IMR-90 (cell line): ENCODE measurements at places on chromosomes 16 and 17.

DNA sequence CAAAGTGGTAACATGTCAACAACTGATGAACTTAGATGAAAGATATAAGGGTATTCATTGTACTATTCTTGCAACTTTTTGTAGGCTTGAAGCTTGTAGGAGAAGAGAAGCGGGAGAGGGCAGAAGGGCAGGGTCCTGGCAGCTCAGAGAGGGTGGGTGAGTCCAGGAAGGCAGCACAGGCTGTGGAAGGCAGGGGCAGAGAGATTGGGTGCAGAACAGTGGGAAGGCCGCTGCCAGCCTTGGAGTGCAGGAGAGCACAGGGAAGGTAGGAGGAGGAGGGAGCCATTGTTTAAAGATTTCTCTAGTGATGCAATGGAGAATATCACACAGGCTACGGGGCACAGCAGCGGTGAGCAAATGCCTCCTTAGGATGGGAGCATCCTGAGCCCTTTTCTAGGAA is 104.3 kb downstream of the N4BP1 start:
- no peak for DNase-seq

DNA sequence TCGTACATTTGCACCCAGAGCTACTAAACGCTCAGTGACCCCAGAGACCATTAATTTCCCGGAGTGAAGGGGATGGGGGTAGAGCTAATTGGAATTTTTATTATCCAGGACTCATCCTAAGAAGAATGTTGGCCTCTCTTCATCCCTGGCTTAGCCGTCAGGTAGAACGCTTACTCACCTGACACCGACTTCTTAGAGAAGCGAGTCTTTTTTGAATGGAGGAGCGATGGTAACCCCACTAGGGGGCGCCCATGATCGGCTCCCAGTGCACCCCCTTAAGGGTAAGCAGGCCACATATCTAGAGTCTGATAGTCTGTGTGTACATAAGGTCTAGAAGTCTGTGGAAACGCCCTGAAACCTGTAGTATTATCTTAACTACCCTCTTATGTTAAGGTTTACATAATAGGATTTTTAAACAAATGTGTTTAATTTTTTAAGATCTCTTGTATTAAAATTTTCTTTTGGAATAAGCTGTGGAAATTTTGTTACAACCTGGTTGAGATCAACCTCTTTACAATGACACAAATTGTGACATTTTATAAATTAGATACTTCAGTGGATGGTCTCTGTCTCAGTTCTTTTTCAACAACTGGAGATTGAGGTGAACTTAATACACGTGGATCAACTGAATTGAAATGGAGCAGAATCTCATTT is 229.8 kb downstream of the CPPED1 start:
- DNase-seq = no peak

- no peak for DNase-seq
These were observed 348.7 kb upstream of the TNRC6C start for GRCh38 chr17:77609553-77610517.

GRCh38 chr16:88569614-88569984 is 604 bp upstream of the ZC3H18 start:
- DNase-seq = peak; percentile 7

- DNase-seq = peak; percentile 20
These were observed 4.3 kb downstream of the MT1H start for GRCh38 chr16:56673921-56674320.

DNA sequence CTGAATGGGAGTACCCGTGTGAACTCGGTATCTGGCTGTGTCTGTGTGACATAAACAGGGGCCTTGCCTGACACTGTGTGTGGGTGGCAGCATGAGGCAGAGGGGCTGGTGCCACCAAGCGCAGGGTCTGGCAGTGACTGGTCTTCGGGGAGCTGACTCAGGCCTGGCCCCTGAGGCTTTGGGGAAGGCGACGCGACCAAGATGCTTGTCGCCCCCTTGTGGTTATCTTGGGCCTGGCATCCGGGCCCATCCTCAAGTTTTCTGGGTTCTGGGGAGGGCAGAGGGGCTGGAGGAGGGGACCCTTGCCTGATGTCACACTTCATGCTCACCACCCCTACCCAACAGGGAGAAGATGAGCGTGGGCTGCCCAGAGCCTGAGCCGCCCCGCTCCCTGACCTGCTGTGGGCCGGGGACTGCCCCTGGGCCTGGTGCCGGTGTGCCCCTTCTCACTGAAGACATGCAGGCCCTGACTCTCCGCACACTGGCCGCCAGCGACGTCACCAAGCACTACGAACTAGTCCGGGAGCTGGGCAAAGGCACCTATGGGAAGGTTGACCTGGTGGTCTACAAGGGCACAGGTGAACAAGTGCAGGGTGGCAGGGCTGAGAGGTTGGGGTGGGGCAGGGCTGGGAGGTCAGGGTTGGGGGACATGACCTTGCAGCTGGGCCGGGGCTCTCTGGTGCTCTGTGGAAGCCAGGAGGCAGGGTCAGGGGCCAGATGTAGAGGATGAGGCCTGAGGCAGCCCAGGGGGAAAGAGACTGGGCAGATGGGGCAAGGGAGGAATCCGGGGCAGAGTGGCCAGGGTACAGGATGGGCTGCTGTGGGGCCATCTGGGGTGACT is 24.9 kb downstream of the SBK1 start:
- DNase-seq = peak; percentile 34

GRCh38 chr17:9408868-9409829 is 166.5 kb downstream of the STX8 start:
- DNase-seq = no peak

DNA sequence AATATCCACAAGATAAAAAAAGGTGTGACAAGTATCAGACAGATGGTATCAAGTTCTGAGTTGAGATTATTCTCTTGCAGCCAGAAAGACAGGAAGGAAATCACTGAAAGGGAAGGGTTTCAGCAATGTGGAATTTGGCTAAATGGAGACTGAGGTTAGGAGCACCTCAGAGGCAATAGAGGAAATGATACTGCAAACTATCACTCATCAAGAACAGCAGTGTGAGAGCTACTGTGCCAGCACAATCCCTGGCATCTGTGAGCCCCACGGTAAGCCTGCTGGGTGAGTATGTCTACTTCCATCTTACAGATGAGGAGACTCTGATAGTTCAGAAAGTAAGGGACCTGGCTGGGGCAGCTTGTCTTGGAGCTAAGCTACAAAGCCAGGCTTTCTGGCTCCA is 162.0 kb downstream of the SALL1 start:
- DNase-seq = no peak

DNA sequence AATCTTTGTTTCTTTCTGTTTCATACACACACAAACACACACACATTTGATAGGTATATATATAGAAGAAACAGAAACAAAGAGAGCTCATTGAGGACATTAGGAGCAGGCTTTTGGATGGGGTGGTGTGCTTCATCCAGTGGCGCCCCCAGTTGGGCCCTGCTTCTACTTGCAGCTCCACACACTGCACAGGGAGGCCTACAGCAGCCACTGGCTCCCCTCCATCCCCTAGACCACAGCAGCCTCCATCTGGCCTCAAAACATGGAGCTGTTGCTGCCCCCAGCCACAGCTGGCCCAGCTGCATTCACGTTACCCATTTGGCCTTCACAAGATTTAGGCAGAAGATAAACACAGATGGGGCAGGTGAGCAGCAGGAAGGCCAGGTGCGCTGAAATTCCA is 33.1 kb upstream of the NF1 start:
- no peak for DNase-seq

DNA sequence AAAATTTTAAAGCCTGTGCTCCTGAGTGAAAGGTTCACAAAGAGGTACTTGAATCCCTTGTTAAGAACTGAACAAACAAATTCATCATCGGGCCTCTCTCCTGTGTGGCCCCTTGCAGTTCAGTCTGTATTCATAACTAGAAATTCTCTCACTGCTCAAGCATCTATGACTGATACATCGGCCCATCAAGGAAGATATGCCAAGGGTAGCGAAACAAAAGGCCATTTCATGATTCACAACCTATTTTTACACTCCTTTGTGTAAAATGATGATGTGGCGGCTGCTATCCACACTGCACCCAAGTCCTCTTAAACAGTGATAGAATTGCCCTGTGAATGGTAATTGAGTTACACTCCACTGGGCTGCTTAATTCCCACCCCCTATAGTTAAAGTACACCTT is 204.6 kb downstream of the STX8 start:
- peak; percentile 91 for DNase-seq

DNA sequence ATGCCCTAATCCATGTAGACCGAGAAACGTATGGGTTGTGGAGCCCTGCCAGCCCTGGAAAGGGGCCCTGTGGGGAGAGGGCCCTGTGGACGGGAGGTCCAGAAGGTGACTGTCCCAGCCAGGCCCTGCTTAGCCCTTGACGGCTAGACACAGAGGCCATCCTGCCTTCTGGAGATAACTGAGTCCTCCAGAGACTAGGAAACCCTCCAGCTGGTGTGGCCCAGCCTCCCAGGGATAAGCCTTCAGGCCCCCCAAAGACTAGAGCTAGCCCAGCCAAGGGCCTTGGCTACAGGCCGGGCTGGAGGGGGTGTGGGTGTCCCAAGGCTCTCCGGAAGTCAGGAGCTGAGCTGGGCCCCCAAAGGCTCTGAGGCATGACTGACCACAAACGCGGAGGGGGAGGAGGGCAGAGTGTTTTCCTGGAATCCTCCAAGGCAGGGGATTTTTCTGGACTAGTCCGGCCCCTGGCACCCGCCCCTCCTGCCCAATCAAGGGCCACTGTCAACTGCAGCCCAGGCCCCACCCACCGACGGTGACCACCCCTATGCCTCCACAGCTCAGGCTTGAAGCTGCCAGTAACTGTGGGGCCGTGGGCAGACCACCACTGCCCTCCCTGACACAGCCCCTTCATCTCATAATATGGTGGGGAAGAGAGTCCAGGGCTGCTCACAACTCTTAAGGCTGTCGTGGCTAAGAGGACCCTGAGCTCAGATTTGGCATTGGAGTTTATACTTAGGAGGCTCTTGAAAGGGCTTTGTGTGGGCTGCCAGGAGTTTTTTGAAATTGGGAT is 885 bp upstream of the VASN start:
- DNase-seq = peak; percentile 93

GRCh38 chr16:10590342-10590741 is 9.9 kb upstream of the EMP2 start:
- DNase-seq = no peak

- no peak for DNase-seq
These were observed 22.5 kb downstream of the WWP2 start for GRCh38 chr16:69784586-69784985.

DNA sequence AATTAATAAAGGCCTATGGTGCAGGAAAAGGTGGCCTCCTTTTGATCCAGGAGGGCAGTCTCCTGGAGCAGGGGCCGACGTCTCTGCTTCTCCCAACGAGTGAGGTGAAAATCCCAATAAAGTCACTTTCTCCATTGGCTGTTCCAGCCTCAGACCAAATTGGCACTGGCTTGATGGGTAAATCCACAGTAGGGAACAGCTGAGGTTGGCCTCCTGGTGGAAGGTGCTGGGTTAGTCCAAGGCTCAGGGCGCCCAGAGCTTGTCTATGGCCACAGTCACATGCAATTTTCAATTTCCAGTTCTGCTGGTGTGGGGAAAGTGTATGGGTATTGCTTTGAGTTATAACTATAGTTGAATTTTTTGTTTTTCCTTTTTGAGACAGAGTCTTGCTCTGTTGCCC is 79.0 kb downstream of the NETO2 start:
- no peak for DNase-seq

GRCh38 chr17:74632617-74633016 is 9.1 kb upstream of the CD300E start:
- no peak for DNase-seq

DNA sequence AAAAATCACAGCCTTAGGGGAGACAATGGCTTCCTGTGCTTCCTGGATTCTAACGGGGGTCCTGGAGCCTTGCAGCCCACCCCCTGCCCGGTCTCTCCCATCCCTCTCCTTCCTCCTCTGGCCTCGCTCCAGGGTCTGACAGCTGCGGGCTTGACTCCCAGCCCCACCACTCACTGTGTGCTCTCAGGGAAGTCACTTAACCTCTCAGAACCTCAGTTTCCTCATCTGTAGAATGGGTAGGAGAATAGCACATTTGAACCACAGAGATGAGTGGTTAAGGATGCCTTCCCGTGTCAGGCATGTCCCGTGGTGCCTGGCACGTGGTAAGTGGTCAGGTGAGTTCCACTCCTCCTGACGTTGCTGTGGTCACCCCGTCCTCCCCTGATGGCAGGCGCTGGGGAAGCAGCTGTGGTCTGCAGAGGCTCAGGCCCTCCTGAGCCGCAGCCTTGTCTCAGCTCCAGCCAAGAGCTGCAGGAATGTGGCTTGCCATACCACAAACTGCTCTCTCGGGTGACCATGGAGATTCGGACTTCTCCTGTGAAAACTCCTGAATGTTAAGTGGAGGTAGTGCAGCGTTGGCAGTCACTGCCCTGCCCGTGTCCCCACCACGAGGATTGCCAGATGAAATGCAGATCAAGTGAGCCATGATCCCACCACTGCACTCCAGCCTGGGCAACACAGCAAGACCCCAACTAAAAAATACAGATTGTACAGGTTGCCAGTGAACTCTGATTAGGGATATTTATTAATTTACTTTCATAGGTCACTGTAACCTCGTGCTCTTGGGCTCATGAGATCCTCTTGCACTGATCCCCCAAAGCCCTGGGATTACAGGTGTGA is 85.7 kb downstream of the NT5M start:
- no peak for DNase-seq

DNA sequence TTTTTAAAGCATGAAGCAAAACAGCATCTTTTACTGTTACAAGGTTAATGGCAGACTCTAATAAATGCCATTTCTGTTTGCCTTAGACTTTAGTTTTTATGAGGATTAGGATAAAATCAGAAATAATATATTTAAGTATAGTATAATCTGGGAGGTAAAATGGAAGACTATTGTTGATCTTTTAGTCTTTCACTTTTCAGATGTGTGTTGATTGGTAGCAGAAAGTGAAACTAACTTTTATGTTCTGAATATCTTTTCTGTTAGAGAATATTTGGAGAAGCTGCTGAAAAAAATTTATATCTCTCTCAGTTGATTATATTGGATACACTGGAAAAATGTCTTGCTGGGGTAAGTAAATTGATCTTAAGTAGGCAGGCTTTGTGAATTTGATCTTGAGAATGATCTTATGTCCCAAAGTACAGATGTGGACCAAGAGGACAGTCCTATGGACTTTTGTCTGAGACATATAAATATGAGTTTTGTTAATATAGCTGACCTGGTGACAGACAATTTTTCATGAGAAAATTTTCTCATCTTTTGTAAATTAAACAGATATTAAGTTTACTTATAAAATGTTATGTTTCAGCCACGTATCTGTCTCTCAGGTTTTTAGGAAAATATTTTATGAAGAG is 64.1 kb downstream of the NF1 start:
- DNase-seq = peak; percentile 9

GRCh38 chr16:262121-262745 is 13.5 kb downstream of the RGS11 start:
- no peak for DNase-seq
